Stimulated activated naive CD4-positive, alpha-beta T cell treated with Interleukin-2 at 50 U/mL for 16 hours (primary cell): ENCODE measurements at places on chromosomes 12 and 14.

GRCh38 chr14:30928462-30928861, 54.1 kb downstream of the COCH start:
- DNase-seq: no peak

DNA sequence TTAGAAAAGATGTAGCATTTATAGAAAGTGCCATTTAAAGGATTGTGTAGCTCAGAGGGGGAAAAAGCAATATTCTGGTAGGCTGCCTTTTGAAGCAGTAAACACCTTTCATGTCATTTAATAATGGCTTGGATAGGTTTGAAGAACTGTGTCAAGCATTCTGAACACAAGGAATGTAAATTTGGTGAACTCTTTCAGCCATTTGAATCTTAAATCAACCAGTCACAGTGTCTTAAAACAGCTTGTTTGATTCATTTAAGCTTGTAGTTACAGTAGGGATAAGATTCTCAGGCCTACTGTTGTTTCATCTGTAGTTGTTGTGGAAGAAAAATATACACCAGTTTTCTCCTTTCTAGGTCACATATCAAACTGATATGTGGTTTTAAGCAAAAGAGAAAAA, 299.4 kb upstream of the NOVA1 start:
- DNase-seq: no peak

- no peak for DNase-seq
These were observed 115.7 kb downstream of the IGF1 start for GRCh38 chr12:102364709-102365108.

- no peak for DNase-seq
These were observed 20.5 kb downstream of the C14orf132 start for GRCh38 chr14:96059519-96060135.

DNA sequence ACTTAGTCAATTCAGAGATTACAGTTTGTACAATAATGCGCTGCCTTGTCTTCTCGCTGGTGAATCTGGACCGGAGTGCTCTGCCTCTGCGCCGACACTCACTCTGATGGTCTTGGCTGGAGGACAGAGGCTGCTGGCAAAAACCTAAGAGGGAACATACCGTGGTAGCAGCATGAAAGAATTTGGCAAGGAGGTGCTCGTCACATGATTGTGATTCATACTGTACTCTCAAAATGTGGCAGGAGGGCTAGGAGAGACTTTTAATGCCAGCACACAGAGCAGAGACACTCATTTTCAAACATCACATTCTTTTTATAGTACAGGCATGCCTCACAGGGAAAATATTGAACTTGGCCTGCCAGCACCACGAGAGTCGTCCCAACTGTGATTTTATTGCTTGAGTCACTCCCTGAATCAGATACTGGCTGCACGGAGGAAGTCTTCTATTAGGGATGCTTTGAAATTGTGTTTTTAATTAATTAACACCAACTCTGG, 67.8 kb downstream of the HMGA2 start:
- no peak for DNase-seq

- no peak for DNase-seq
These were observed 5.3 kb upstream of the TSPAN8 start for GRCh38 chr12:71162832-71163763.

DNA sequence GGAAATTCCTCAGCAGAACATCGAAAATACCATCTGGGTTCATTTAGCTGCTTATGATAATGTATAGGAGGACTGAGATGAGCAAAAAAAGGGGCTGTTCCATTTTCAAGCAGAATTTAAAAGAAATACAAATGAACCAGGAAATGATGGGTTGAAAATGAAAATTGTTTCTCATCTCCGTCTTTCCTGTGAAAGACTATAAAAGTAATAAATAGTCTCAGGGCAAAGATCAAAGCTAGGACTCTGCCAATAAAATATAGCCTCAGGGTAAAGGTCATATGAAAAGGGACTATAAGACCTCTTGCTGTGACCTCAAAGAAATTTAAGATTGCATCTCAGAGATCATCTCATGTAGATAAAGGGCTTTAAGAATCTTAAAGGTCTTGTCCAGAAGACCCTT, 478.0 kb downstream of the BTG1 start:
- no peak for DNase-seq
